ENCODE measurements at places on chromosomes 13 and 19.

- DNase-seq: no peak
These were observed 11.7 kb downstream of the NECTIN2 start for GRCh38 chr19:44857837-44858236.

GRCh38 chr13:65497265-65497664 is 1732.9 kb downstream of the PCDH9 start:
- peak; percentile 1 for DNase-seq

- DNase-seq: no peak
These were observed 184.0 kb downstream of the KDM4B start for GRCh38 chr19:5152767-5153532.

DNA sequence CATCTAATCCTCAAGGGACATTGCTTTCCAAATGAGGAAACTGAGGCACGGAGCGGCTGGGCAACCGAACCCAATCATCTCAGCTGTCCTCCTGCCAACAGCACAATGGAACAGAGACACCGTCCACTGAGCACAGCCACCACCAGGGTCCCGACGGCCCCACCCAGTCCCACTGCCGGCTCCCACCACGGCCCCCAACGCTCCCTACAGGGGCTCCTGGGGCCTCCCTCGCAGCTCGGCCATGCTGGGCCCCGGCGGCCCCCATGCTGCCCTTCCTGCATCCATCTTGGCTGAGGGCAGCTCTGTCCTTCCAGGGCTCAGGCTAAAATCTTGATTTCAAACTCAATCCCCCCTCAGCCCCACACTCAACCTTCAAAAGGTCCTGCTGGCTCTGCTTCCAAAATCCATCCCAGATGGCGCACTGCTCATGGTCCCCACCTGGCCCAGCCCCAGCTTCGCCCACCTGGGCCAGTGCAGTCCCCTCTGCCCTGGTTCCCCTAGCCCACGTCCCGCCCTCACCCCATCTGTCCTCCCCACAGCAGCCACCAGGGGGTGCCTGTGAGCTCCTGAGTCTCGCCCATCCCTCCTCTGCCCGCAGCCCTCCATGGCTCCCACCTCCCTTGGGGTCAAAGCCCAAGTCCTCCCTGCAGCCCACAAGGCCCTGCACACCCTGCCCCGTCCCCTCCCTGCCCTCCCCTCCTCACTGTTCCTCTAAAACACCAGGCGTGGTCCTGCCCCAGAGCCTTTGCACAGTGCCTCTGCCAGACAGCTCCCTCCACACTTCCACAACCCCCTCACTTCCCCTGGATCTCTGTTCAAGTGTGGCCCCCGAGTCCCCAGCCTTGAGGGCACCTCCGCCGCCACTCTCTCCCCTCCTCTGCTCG is 7.9 kb downstream of the PIP5K1C start:
- peak; percentile 53 for DNase-seq

DNA sequence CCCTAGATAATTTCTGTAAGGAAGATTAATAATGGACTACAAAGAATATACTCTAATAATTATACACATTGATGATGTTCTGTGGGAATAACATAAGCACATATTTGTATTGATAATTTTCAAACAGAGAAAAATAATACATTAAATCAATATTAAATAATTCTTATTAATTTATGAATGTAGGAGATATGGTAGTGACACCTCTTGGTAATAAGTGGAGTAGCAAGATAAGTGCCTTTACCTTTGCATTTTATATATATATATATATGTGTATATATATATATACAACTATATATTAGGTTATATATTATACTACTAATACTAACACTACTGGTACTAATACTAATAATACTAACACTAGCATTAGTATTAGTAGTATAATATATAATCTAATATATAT is 905.8 kb downstream of the SLITRK1 start:
- no peak for DNase-seq

DNA sequence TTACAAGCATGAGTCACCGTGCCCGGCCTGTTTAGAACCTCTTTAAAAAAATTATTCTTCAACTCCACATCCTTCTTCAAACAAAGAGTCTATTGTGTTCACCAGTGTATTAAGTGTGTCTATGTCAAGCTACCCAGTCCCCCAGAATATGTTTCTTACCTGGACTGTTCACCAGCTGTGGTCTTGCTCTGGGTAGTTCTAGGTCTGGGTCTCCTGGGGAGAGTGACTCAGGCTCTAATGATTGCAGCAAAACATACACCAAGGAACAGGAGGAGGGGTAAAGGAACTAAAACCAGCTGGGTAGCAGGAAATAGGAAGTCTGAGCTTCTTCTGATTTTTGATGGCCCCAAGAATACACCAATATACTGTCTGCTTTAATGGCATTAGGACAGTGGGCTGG is at the start of gene FPR1:
TSS of gene FPR1 (minus strand) at position 224 of the 400 bp plus-strand sequence. CDS start 4,884 bp downstream, outside the sequence.
- DNase-seq: no peak

DNA sequence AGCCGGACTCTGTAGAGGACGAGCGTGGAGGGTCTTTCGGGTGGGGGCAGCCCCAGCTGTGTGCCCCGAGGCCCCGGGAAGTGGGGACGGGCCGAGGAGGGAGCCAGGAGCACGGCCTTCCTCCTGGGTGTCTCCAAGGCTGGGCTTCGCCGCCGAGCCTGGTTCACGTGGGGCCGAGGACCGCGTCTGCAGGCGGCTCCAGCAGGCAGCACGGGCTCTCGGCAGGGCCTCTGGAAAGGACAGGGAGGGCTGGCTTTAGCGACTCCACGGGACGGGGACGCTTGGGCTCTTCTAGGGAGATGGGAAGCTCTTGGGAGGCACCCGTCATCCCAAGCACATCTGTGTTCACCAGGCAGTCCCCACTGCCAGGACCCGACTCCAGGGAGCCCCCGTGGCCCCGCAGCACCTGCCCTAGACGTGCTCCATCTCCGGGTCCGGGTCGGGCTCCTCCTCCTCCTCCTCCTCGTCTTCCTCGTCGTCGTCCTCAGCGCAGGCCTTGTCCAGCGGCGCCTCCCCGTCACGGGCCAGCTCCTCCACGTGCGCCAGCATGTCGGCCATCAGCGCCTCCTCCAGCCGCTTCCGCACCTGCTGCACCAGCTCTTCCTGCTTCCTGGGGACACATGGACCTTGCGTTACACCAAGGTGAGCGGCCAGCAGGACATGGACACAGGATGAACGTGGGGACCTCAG is 9.9 kb upstream of the MEX3D start:
- DNase-seq: no peak

DNA sequence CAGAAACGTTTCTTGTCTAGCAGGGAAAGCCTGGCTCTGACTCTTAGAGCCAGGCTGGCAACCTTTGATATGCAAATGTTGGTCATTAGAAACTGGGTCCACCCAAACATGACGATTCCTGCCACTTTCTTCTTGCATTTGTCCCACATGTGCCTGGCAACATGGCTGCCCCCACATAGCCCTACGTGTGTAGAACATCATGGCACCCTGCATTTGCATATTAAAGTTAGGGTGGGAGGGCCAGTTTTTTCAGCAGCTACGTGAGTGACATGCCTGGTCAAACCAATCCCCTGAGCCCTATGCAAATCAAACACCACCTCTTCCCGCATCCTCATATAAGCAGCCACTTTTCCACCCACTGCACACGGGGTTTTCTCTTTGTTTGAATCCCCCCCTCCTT is 95.0 kb downstream of the LIG4 start:
- no peak for DNase-seq

GRCh38 chr13:30442926-30443325 is 20.6 kb downstream of the UBE2L5 start:
- no peak for DNase-seq

DNA sequence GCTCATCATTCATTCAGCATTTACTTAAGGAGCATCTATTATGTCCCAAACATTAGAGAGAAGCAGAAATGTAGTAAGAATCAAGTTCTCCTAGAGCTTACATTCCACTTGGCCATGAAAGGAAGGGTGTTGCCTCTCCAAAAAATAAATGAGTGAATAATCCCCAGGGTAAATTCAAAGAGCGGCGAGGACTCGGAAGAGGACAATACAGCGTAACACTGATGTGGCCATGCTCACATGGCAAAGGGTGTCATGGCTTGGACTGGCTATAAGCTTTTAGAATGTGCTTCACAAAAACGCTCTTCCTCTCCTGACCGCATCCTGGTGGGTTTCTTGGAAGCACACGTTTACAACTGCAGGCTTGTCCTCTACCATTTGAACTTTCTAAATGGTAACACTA is 290.2 kb downstream of the IRS2 start:
- DNase-seq: no peak

DNA sequence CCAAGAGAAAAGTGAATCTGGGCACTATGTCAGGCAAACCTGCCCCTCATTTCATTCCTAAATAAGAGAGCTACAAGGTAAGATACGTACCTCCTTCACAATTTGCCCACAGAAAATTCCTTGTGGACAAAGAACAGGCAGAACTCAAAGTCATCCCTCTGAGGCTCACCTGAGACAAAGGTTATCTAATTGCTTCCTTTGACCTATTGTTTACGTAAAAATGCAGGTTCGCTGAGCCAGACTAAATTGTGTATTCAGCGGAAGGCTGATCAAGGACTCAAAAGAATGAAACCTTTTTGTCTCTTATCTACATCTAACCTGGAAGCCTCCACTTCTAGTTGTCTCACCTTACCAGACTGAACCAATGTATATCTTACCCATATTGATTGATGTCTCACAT is 213.3 kb downstream of the POSTN start:
- no peak for DNase-seq

DNA sequence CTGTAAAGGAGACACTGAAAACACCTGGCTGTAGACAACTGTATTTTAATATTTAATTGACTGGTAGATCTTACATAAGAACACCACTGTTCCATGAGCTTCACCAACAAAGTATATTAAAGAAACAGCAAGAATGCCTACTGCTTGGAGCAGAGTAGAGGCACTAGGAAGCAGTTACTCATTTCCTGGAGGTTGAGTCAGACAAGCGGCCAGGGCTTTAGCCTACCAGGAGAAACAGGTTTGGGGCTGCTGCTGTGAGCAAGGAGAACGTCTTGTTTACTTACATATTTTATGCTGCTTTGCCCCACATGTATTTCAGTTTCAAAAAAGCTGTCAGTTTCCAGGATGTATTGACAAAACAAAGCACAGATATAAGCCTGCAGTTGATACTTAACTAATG is 33.4 kb downstream of the ALG5 start:
- peak; percentile 59 for DNase-seq

DNA sequence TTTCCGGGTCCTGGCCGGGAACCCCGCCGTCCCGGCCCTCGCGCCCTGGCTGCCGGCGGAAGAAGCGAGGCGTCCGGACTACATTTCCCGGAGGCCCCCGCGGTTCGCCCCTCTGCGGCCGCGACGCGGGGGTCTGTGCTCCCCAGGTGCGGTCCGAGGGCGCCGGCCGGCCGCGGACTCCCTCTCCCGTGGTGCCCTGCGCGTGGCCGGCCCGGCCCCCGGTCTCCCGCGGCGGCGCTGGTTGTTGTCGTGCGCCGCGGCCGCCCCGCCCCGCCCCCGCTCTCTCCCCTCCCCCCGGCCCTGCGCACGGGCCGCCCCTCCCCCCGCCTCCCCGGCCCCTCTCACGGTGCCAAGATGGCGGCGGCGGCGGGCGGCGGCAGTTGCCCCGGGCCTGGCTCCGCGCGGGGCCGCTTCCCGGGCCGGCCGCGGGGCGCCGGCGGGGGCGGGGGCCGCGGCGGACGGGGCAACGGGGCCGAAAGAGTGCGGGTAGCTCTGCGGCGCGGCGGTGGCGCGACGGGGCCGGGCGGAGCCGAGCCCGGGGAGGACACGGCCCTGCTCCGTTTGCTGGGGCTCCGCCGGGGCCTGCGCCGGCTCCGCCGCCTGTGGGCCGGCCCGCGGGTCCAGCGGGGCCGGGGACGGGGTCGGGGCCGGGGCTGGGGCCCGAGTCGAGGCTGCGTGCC is at the start of gene KMT2B:
TSS of gene KMT2B (plus strand) at position 339 of the 680 bp plus-strand sequence. CDS start at position 355, 16 bp downstream.
- DNase-seq: peak; percentile 97

- DNase-seq: peak; percentile 71
These were observed 3.9 kb upstream of the PLPP2 start for GRCh38 chr19:294946-295686.

DNA sequence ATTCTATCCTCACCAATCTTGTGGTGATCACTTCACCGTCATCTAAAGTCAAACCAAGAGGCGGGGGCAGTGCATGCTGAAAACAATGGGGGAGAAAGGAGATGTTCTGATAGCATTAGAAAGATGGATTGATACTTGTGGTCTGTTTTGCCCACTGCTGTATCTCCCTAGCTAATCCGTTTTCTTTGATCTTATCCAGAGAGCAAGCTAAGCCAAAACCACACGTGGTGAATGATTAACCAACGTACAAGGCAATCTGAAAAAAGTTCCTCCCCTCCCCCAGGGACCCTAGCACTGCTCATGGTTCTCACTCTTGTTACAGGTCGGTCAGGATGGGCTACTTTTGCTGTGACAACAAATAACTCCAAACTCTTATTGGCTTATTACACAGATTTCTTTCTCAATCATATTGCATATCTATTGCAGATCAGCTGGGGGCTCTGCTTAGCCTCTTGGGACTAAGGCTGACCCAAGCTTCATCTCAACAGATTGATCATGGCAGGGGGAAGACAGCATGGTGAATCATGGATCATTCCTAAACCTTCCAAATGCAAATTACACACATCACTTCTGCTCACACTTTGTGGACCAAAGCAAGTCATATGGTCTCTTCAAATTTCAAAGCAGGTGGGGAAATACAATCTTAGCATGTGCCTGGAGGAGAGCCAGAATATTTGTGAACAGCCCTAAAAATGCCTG is 11.9 kb upstream of the C13orf42 start:
- DNase-seq: no peak

Measured in hepatic stellate cell (primary cell).